ENCODE measurements at places on chromosomes 16 and 17.

DNA sequence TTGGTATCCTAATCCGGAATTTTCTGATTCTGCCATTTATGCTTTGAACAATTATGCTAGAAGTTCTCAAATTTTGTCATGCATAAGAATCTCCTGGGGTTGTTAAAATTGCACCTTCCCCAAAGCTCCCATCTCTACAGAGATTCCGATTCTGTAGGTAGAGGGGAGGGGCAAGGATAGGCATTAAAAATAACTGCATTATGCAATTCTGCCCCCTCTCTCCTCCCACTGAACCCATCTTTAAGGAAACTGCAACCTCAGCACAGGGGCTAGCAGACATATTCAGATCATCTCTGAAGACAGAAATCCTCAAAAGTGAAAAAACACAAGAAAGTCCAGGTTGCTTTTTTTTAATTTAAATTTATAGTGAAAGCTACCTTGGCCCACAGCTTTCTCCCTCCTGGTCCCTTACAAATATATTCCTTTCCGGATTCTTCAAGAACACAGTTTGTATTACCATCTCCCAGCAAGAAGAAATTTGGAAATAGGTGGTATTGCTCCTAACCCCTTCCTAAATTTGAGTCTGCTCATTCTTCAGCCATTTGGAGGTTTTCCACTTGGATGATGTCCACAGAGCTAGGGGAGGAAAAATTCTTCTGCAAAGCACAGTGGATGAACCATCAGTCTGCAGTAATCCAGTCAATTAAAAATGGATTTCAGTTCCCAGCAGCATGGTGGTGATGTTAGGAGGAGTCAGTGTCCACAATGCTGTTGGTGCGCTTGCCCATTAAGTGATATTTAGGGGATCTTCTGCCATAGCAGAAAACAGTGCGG, 67.7 kb downstream of the RBFOX1 start:
- DNase-seq, result no peak

DNA sequence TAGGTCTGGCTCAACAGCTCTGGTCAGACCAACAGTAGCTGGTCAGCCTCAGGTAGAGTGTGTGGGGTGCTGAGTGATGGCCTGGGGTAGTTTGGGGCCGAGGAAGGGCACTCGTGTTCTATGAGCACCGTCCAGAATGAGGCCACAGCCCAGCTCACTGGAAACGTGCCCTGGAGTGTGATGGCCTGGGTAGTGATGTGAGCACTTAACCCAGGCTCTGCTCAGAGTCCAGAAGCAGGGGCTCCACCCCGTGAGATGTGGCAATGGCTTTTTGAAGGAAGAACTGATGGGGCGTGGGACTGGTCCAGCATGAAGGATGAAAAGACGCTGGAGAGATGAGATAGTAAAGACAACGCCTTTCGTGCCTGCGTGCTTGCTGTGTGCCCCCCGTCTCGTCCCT, 35.3 kb downstream of the NTN1 start:
- no peak for DNase-seq

- no peak for DNase-seq
Observed at GRCh38 chr17:80523956-80524712, 20.5 kb upstream of the RPTOR start.

DNA sequence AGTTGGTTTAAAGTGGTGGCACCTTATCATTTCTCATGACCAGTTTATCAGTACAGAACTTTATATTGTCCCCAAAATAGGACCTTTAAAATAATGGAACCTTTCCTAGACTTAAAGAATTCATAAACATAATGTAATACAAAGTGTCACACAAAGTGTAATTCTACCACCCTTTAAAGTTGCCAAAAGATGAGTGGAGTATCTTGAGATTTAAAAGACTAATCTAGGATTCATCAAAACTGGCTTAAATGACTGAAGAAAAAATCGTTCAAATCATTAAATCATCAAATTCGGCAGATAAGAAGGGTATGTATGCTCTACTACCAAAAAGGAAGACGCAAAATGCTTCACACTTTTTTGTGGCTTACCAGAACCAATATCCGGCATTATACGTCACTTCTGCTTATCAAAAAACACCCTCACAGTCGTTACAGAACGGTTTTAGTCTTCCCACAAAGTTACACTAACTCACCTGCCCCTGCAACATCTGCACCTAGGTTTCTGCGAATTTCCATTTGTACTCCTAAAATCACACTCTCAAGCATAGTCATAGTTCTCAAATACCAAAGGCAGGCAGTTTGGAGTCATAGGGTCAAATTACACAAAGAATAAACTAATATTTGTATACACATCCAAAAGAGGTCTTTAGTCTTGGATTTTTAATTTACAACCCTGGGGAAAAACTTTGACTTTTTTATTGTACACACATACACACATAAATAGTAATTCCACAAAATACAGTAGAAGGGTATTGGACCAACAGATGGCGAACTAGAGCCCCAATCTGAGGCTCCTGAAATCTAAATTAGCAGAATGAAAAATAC, 1.4 kb upstream of the KANSL1 start:
- peak; percentile 21 for DNase-seq

- DNase-seq, result no peak
Observed at GRCh38 chr17:74737299-74738050, 419 bp downstream of the RAB37 start.

- DNase-seq, result no peak
Observed at GRCh38 chr17:8047769-8048110, 8.9 kb downstream of the ALOX15B start.

- no peak for DNase-seq
Observed at GRCh38 chr16:73116576-73116975, 68.6 kb upstream of the ZFHX3 start.

DNA sequence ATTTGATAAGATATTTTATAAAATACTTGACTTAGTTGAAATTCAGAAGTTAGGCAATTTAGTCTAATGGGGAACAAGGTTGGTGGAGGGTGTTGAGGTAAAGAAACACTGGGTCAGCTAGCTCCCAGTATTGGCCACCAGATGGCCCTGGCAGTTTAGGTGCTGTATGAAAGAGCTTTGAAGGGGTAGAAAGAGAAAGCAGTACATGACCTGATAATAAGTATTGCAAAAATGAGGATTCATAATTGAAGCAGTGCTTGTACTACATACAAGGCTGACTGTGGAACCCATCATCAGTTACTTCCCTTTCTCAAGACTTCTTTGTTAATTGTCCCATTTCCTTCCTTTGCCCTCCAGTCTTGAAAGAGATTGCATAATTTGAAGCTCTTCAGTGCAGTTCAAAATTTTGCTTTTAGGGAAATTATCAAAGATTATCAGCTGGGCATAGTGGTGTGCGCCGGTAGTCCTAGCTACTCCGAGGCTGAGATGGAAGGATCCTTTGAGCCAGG, 29.4 kb downstream of the TANC2 start:
- no peak for DNase-seq

DNA sequence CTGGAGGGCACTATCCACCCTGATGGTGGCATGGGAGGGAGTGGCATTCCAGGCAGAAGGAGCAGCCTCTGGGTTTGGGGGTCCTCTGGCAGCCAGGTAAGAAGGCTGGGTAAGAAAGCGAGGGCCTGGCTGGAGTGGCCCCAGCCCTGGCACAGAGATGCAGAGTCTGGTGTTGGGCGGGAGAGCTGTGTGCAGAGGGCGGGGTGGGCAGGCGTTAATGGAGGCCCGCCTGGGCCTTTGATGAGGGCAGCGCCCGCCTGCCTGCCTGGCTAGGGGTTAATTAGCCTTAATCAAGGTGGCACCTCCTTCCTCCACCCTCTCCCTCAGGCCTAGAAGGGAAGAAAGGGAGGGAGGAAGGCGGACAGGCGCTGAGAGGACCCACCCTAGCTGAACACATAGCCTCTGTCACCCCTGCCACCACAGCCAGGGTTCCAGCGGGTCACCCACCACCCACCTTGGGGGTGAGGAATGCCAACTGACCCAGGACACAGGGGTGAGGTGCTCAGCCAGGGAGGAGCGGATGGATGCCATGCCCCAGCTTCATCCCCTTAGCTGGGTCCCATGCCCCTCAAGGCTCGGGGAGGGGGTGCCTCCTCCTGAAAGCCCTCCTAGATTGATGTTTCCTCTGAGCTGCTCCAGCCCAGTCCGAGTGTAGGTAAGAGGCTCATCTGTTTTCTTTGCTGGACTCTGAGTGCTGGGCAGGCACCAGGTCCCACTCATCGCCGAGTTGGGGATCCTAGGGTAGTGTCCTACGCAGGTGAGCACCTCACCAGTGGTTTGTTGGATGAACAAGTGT, 13.4 kb upstream of the FAM83G start:
- DNase-seq, result no peak

- DNase-seq, result no peak
Observed at GRCh38 chr16:73956587-73957494, 339.8 kb upstream of the PSMD7 start.

DNA sequence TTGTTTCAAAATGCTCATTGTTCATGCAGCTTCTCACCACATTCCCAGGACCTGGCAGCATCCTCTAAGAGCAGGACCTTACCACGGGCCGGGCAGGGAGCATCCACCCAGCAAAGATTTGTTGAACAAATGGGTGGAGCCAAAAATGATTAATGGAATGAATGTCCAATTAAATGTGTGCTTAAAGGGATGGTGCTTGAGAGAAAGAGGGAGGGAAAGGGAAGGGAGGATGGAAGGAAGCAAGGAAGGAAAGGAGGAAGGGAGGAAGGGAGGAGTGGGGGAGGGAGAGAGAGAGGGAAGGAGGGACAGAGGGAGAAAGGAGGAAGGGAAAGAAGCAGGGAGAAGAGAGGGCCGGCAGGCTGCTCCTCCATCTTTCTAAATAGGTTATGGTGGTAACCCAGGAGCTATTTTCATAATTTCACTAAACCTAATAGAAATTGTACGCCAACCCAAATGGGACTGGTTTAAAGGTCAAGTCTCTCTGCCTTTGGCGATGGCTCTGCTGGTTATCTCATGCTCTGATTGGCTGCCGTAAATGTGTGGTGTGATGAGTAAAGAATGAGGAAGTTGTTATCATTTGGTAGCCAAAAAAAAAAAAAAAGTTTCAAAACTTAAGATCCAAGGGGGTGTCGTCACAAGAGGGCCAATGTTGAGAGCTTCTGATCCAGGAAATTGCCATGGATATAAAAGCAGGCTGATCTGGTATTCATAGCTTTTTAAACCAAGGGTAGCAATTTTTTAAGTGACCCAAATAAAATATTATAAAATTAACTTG, 126.7 kb upstream of the FOXF1 start:
- DNase-seq, result no peak

DNA sequence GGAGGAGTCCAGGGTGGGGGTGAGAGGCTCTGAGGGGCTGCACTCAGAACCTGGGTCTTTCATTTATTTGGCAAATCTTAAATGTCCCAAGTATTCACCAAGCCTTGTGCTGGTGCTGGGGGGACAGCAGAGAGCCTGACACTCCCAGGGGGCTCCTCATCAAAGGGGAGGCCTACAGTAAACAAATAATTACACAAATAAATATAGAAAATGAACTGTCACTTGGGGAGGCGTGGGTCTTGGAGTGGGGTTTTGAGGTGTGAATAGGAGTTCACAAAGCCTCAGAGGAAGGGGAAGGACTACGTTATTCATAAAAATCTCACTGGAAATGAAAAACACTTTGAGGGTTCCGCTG, 15.2 kb upstream of the PRM1 start:
- DNase-seq, result no peak

GRCh38 chr17:20234276-20234675, 225.1 kb downstream of the SPECC1 start:
- DNase-seq, result no peak

GRCh38 chr17:28404007-28404406, 2.0 kb downstream of the SLC46A1 start:
- no peak for DNase-seq

GRCh38 chr17:46836500-46836899, 14.9 kb upstream of the WNT9B start:
- no peak for DNase-seq

DNA sequence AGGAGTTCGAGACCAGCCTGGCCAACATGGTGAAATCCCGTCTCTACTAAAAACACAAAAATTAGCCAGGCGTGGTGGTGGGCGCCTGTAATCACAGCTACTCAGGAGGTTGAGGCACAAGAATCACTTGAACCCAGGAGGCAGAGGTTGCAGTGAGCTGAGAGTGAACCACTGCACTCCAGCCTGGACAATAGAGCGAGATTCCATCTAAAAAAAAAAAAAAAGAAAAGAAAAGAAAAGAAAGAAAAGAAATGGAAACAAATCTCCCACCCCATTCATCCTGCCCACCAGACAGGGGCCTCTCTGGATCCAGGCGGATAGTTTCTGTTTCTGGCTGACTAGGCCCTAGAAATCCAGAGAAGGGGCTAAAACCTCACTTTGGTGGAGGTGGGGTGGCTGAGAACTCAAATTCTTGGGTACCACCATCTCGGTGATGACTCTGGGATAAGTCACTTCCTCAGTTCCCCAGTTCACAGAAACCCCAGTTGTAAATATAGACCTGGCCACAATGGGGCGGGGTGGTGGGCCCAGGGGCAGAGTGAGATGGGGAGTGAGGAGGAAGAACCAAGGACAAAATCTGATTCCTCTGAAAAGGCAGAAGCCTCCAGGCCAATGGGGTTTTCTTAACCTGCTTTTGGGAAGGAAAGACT, 22.2 kb downstream of the SOCS1 start:
- DNase-seq, result no peak

DNA sequence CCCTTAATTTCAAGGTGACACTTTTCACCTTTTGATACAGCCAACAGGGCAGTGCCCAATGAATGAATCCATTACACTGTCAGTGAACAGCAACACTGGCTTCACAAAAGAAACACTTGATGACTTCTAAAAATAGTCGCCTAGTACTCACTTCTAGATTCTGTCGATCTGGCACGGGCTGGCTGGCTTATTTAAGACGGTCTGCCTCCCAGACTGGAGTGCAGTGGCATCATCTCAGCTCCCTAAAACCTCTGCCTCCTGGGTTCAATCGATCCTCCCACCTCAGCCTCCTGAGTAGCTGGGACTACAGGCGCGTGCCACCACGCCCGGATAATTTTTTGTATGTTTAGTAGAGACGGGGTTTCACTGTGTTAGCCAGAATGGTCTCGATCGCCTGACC, 1.9 kb downstream of the NDUFAB1 start:
- DNase-seq, result no peak

Measured in stimulated activated CD8-positive, alpha-beta memory T cell treated with anti-CD3 and anti-CD28 coated beads, Interleukin-7, amount 100 ng/mL, for 1 hour (primary cell).